ENCODE measurements at places on chromosomes 4 and X.

GRCh38 chr4:165177725-165178666 lies 29.4 kb upstream of the KLHL2 start:
- H3K4me1 ChIP-seq = no peaks in the 10 kb centered on the region
- H3K4me3 ChIP-seq = no peak overlapping the region
- DNase-seq = no peak
- H3K27me3 ChIP-seq = peaks cover 4% of the 10 kb centered on the region

- peak overlapping the region; percentile 81 for H3K27ac ChIP-seq
- no peaks in the 10 kb centered on the region for H3K27me3 ChIP-seq
- no peaks in the 10 kb centered on the region for H3K36me3 ChIP-seq
- H3K4me1 ChIP-seq = peaks cover 4% of the 10 kb centered on the region
- no peak for DNase-seq
- H3K4me3 ChIP-seq = peak overlapping the region; percentile 69
Observed at GRCh38 chrX:83759872-83760271, 101.1 kb upstream of the CYLC1 start.

DNA sequence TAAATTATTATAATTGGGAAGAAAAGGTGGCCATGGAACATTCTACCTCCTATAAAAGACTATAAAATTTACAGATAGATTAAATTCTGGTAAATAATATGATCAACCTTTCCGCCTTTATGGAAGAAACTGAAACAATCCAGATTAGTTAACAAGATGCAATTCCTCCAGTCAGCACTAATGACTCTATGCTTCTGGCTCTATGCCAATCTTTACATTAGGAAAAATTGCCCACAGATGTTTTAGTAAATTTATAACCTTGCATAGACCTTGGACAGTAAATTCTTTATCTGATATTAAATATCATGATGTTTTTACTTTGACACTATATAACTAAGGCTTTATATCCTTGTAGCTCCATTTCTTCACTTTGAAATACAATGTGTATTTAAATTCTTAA lies 2302.5 kb downstream of the ARAP2 start:
- H3K4me3 ChIP-seq = no peak overlapping the region
- no peak overlapping the region for H3K27ac ChIP-seq

GRCh38 chr4:4942658-4943057 lies 76.6 kb downstream of the CYTL1 start:
- H3K27me3 ChIP-seq = peaks cover 10% of the 10 kb centered on the region
- no peak for DNase-seq
- no peak overlapping the region for H3K4me3 ChIP-seq
- no peaks in the 10 kb centered on the region for H3K36me3 ChIP-seq

DNA sequence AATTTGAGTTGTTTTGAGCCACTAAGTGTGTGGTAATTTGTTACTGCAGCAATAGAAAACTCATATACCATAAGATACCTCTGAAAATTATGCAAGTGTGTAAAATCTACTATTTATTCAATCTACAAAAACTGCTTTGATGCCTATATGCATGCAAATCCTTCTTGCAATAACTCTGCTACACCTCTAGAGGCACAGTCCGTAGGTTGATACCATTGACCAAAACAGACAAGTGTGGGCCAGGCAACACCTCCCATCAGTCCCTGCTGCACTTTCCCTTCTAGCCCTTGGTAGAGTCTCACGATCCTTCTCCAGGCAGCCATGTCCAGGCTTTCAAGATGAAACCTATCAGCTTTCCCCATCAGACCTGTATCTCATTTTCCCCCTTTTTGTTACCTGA lies 48.8 kb upstream of the FAM9A start:
- no peak overlapping the region for H3K4me3 ChIP-seq
- no peak for DNase-seq
- no peak overlapping the region for H3K27ac ChIP-seq

- no peak for DNase-seq
- no peaks in the 10 kb centered on the region for H3K4me1 ChIP-seq
- no peak overlapping the region for H3K4me3 ChIP-seq
- no peak overlapping the region for H3K27ac ChIP-seq
Observed at GRCh38 chrX:1466971-1467561, 14.4 kb upstream of the ASMTL start.

DNA sequence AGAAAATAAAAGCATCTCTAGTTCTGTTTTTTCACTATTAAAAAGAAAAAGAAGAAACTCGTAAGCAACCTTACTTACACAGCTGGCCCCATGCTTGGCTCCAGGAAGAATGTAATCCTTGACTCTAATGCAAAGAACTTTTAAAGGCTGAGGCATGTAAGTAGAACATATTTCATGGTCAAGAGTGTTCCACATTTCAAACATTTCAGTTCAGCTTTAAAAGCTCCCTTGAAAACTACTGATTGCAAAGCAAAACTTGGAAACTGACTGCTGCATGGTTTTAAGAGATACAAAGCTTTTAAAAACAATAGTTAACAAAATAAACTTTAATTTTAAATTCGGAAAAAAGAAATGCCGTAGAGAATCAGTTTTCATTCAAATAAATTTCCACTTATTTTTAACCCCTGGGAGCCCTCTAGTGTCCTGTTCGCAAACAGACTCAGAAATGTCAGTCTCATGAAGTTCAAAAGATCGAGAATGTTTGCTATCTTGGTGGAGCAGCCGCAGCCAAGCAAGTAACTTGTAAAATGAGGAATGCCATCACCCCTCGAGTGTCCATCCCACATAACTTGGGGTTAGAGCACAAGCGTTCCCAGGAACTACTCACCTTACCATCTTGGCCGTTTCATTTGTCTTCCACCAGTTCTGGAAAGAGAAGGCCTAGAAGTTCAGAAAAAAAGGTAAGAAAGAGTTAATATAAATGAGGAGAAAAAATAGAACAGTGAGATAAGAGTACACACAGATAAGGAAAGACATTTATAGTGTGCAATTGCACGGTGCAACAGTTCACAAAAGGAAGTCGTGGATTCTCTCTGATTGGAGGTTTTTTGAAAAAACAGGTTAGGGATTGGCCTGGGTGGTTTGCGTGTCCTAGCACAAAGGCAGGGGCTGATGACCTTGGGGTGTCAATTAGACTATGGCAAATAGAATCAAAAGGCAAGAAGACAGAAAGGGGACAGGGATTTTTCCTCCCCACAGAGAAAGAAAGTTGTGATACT lies at the start of gene GASK1B:
Gene GASK1B, minus strand, starts transcription at position 765 of the 998 bp plus-strand sequence. CDS start 1,650 bp downstream, outside the sequence.
- no peak for DNase-seq
- peaks cover 2% of the 10 kb centered on the region for H3K4me1 ChIP-seq
- H3K27ac ChIP-seq = no peak within 1 kb of the TSS
- H3K27me3 ChIP-seq = peaks cover 1% of the 10 kb centered on the region
- H3K36me3 ChIP-seq = no peaks in the 10 kb centered on the region

DNA sequence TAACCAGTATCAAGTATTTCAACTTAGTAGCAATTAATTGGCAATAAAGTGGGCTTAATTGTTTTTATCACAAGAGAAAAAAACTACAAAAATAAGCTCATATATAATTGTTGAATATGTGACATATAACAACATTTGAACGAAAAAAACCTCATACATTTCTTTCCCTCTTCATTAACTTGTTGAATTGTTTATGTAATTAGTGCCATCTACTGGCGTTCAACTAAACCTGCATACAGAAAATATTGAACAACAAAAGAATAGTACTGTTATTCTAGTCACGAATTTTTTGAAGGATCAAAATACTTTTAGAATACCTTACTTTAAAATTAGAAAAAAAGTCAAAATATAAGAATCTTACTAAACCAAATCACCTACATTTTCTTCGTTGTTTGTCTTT lies 586.5 kb upstream of the FTHL17 start:
- no peaks in the 10 kb centered on the region for H3K4me1 ChIP-seq
- no peak overlapping the region for H3K27ac ChIP-seq
- H3K4me3 ChIP-seq = no peak overlapping the region

GRCh38 chr4:48237996-48238645 lies 31.5 kb downstream of the TEC start:
- H3K36me3 ChIP-seq = no peaks in the 10 kb centered on the region
- DNase-seq = no peak
- no peak overlapping the region for H3K27ac ChIP-seq
- no peaks in the 10 kb centered on the region for H3K27me3 ChIP-seq
- H3K4me3 ChIP-seq = no peak overlapping the region

DNA sequence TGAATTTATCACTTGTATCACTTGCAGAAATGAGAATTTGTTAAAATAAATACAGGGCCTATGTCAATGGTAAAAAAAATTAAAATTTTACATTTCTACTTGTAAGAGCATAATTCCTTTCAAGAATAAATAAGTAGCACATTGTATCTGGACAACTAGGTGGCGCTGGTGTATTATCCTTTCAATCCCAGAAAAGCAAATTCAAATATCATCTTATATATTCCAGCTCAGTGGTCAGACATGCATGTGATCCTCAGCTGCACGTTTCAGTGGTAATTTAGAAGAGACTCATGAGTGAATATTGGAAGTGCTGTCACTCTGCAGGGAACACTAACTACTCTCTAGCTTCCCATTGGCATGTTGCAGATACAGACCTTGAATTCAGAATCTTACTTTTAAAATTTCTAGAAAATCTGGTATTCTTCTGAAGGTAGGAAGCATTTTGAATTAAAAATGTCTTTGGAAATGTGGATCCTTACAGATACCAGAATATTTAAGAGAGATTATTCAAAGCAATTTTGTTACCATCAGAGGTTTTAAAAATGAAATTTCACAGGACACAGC lies 1414.7 kb upstream of the TENM3 start:
- H3K27me3 ChIP-seq = peaks cover 2% of the 10 kb centered on the region
- no peak overlapping the region for H3K27ac ChIP-seq
- H3K4me1 ChIP-seq = peaks cover 9% of the 10 kb centered on the region

DNA sequence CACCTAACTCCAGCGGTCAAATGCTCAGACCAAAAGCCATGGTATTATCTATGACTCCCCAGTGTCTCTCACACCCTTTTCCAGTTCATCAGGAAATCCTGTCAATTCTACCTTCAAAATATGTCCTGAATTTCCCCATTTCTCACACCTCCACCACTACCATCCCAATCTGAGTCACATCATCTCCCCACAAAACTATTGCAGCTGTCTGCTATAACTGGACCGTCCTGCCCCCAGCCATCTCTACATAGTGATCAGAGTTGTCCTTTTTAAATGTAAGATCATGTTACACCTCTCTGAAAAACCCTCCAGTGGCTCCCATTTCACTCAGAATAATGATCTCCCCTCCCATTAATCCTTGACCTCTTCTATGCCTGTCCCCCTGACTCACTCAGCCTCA lies 6.8 kb upstream of the ODAPH start:
- no peak overlapping the region for H3K27ac ChIP-seq
- H3K4me1 ChIP-seq = no peaks in the 10 kb centered on the region
- H3K4me3 ChIP-seq = no peak overlapping the region
- H3K36me3 ChIP-seq = no peaks in the 10 kb centered on the region
- DNase-seq = no peak

Measured in glutamatergic neuron (in vitro differentiated cells).